ENCODE measurements at places on chromosomes 1 and 21.

DNA sequence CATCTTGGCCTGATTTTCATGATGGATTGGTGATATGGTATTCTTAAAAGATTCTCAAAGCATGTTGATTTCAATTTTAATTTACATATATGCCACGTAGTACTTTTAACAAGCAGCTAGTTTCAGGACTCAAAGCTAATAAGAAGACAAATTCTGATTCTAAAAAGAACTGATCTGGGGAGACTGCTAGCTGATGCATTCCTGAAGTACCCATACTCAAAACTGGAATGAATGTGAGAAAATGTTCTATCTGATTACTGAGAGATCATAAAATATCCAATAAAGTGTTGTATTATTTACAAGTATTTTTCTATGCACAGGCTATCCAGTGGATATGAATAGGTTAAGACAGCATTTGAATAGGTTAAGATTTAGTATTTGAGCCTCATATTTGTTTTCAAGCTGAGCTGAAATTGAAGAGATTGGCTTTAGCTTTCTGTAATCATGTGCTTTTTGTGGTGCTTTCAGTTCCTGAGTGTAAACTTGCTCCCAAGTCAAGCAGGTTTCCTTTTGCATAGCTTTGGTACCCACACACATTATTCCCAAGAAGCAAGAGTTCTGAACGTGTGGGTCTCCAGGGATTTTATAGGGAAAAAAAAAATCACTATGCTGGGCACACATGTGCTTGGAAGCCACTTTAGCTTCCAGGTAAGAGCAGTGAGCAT is 114.1 kb downstream of the VPS13D start:
- no peak for DNase-seq

DNA sequence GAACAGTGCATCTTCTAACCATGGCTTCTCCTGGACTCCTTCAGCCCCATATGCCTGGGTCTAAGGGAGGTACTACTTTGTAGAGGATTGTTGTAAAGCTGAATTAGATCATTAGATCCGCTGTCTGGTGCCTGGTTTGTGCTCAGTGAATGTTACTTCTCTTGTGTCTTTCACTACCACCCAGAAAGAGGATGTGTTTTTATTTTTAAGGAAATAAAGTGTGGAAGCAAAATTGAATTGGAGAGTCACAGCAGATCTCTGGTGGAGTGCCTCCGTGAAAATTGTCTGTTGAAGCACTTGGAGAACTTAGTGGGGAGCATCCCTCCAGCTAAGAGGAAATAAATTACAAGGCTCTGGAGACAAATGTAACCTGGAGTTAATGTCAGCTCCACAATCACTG is 101.8 kb upstream of the ARTN start:
- DNase-seq: no peak

DNA sequence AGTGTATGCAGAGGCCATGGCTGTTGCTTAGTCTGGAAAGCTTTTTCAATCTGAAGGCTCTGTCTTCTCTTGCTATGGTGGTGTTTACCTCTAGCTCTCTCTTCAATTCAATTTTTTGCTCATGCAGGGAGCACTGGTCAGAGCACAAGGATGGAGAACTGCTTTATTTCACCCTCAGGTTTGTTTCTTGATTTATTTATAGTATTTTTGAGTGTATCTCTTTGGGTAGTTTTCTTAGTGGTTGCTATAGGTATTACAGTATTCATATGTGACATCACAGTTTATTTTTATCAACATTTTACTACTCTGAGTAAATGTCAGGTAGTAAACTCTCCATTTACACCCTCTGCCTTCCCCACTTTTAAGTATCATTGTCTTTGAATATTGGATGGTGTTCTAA is 147.9 kb downstream of the RASAL2 start:
- DNase-seq: no peak

DNA sequence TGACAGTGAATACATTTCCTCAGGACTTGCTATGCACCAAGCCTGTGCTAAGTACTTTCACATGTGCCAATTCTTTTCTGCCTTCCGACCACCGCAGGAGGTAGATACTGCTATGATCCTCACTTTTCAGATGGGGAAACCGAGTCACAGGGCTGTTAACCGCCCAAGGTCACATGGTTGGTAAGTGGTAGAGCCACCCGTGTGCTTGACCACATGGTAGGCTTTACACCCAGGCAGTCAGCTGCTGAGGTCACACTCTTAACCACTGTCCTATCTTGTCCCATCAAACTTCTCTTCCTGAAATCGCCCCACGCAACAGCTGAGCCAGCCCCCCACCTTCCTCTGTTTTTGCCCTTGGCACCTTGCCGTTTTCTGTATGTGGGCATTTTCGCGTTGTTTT is 31.0 kb upstream of the SDHB start:
- no peak for DNase-seq

GRCh38 chr1:77267035-77267434 is 14.8 kb upstream of the AK5 start:
- DNase-seq: no peak

DNA sequence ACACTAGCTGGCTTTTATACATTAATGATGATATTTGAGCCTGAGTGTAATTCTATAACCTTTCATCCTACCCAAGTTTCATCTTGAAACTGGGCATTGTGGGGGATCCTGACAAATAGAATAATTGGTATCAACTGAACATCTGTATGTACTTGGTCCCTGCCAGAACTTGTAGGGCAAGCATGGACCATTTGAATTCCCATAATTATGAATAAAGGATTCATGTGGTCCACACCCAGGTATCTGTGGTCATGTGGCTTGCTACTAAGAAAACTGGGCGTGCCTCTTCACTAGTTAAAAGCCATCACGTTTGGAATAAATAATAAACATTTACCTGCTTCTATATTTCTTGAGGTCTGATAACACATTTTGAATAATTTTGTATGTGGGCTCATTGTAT is 20.6 kb upstream of the VTCN1 start:
- no peak for DNase-seq

DNA sequence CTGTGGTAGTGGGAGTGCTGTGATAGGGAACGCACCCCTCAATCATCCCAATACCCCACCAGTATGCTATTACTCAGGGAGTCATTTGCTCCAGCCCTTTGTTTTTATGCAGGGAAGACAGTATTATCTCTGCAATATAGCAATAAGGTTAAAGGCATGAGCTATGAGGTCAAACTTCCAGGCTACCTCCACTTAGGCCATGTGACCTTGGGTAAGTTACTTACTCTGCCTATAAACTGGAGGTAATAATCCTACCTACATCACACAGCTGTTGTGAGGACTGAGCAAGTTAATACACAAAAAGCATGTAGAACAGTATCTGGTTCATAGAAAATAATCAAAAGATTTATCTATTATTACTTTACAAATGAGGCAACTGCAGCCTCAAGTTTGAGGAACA is 30.1 kb downstream of the MEF2D start:
- DNase-seq: no peak

DNA sequence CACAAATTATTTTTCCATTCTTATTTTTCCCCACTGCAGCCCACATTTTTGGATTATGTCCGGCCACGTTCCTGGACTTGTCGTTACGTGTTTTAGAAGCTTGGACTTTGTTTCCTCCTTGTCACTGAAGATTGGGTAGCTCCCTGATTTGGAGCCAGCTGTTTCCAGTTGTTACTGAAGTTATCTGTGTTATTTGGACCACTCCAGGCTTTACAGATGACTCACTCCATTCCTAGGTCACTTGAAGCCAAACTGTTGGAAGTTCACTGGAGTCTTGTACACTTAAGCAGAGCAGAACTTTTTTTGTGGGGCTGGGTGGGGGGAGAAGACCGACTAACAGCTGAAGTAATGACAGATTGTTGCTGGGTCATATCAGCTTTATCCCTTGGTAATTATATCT is 12.2 kb upstream of the AXDND1 start:
- DNase-seq: no peak

All from AML-193 (cell line).